Activated CD8-positive, alpha-beta memory T cell treated with anti-CD3 and anti-CD28 coated beads for 24 hours (primary cell): ENCODE measurements at places on chromosomes 3 and 15.

DNA sequence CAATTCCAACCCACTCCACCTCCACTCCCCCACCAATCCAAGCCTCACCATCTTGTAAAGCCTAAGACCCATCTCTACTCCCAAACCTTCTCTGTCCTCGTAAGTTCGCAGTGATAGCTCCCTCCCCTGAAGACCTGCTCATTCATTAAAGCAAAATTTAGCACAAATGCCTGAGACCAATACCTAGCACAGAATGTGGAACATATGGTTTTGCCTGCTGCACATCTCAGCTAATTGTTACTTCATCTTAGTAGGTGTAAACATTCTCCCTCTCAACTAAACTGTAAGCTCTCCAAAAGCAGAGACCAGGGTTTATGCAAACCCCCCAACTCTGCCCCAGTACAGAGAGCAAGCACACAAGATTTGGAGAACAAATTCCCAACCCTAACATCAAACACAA is 20.5 kb downstream of the DCLK3 start:
- no peak for DNase-seq

- no peak for DNase-seq
Observed at GRCh38 chr3:65338571-65338970, 650.8 kb upstream of the ADAMTS9 start.

GRCh38 chr3:134392336-134392983 is 18.2 kb upstream of the AMOTL2 start:
- no peak for DNase-seq

DNA sequence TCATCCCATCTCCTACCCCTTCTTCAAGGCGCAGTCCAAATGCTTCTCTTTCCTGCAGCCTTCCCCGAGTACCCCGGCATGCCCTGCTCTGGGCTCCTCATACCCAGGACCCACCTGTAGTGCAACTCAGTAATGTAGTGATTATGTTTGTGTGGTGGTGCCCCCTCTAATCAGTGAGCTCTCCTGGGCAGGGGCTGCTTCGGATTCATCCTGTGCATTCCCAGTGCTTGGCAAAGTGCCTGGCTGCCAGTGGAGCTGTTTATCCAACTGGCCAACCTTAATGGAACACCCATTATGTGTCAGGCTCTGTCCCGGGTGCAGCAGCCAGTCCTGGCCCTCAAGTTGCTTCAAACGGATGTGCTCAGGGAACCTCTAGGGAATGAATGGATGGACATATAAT is 174.4 kb upstream of the LINGO1 start:
- DNase-seq, result no peak

- DNase-seq, result peak; percentile 42
Observed at GRCh38 chr3:126419151-126419703, 24.5 kb downstream of the CFAP100 start.

- DNase-seq, result no peak
Observed at GRCh38 chr15:83651541-83651940, 2.4 kb upstream of the ADAMTSL3 start.

DNA sequence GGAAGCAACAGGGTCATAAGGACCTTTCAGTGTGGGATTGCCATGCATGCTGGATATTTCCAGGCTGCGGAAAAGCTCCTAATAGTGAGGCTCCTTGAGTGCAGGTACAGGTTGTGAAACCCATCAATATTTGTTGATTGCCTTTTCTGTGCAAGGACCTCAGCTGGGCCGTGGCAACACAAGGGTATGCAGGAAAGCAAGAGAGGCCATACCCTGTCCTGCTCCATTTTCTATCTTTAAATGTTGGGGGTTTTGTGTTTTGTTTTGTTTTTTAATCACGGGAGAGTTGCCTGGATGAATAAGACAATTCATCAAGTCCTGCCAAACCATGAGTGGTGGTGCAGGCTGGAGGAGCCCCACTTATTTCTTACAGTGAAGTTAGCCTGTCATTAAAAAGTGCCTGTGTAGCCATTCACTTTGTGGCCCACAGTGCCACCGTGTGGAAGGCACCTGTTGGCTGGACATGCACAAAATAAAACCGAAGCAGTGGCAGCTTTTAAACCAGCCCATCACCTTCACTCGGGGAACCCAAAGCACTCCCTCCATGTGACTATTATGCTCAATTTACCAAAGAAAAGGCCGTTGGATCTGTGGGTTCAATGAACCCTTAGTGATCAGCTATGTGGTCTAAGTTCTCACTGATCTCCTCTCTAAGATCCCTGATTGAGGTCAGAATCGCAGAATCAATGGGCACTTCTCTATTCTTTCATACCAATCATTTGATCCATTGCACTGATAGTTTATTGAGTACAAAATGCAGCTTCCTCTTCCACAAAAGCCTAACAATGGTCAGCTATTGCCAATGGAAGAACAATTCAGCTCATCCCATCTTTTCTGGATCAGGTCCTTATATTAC is 42.2 kb downstream of the CLDN18 start:
- no peak for DNase-seq
